ENCODE measurements at places on chromosomes 12 and 14.

DNA sequence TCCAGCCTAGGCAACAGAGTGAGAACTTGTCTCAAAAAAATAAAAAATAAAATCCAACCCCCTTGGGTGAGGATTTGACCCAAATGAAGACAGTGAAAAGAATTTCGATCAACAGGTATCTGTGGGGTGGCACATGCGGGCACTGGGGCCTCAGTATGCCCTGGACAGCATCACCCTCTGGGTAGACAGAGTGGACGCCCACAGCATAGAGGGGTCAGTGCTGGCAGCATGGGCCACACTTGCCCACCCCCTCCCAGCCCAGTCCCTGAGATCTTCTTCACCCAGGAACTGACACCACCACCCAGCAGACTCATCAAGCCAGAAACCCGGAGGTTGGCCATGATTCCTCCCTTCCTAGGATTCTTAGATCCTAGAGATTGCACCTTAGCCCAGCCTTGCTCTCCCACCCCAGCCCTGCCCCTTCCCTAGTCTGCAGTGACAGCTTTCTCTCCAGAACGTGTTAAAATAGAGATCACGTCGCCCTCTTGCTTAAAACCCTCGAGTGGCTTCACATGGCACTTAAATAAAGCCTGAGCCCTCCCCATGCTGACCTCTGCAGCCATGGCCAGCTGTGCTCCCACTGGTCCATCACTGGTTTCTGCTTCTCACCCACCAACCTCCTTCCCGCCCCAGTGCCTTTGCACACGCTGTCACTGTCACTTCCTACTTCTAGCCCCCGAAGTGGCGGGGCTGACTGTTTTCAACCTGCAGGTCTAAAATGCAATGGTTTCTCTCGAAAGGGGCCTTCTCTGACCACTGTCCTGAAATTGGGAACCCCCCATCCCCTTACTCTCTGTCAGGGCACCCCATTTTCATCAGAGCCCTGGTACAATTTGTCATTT lies 26.2 kb upstream of the DYNC1H1 start:
- H3K4me3 ChIP-seq: no peak overlapping the region
- no peaks in the 10 kb centered on the region for H3K27me3 ChIP-seq
- no peaks in the 10 kb centered on the region for H3K36me3 ChIP-seq
- DNase-seq: no peak
- H3K27ac ChIP-seq: no peak overlapping the region

DNA sequence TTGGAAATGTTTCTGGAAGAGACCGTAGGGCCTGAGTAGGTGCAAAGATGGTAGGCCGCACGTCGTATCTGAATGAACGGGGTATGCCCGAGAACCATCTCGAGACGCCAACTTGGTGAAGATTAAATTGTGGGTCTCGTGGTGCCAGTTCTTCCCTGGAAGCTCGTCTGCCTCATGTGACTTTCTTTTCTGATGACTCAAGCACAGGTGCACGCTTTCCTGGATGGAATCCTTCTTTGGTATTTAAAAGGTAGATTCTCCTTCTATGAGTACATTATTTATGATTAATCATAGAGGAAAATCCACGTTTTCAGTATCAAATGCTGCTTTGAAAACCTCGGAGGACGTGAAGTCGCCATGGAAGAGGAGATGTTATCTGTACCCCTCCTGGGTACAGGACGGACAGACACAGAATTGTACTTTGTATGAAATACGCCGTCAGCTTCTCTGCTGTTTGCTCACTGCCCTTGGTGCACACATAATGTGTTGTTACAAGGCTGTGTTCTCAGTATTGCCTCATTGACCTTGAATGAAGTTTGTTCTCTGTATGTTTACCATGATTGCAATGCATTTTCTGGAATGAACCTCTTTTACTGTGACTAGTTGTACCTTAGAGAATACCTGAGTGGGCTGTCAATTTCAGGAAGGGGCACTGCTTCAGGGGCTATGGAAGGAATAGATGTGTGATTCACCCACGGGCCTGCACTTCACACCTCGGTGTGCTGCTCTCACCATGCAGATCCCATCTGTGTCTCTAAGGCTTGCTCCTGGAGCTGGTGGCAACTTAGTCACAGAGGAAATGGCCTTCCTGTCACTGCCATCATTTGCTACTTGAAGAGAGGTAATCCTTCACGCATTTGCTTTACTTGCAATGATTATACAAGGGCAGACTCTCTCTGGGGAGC lies 137.3 kb upstream of the RTL1 start:
- no peaks in the 10 kb centered on the region for H3K27me3 ChIP-seq
- no peak overlapping the region for H3K27ac ChIP-seq
- no peak overlapping the region for H3K4me3 ChIP-seq
- DNase-seq: peak; percentile 46
- no peaks in the 10 kb centered on the region for H3K4me1 ChIP-seq
- no peaks in the 10 kb centered on the region for H3K36me3 ChIP-seq

DNA sequence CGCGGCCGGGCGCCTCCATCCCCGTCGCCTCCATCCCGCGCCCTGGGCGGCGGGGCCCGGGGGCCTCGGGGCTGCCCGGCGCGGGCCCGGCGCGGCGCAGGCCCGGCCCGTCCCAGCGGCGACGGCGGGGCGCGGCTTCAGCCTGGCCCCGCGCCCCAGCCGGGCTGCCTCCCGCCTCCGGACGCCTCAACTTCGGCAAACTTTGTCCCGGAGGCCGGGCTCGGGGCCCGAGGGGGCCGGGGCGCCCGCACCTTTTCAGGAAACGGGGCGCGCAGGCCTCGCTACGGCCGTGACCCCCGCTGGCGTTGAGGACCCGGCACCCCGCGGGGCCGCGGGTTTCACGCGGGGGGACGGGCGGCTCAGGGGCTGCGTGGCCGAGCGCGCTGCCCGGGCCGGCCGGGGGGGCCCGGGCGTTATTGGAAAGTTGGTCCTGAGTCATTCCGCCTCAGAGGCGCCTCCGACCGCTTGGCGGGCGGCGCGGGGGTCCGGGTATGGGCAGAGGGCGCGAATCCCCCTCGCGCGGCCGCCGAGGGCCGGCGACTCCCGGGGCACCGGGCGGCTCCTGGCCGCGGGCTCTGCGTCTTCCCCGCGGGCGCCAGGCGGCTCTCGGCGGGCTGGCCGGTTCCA lies 575 bp downstream of the TRAF3 start:
- DNase-seq: no peak
- H3K4me1 ChIP-seq: peaks cover 29% of the 10 kb centered on the region
- no peaks in the 10 kb centered on the region for H3K36me3 ChIP-seq
- peak overlapping the region; percentile 22 for H3K27ac ChIP-seq
- H3K4me3 ChIP-seq: peak overlapping the region; percentile 81

- H3K27me3 ChIP-seq: no peaks in the 10 kb centered on the region
- no peaks in the 10 kb centered on the region for H3K4me1 ChIP-seq
- no peak overlapping the region for H3K4me3 ChIP-seq
- no peaks in the 10 kb centered on the region for H3K36me3 ChIP-seq
- DNase-seq: no peak
Measured at GRCh38 chr12:24057920-24058476, 108.5 kb upstream of the SOX5 start.

- H3K4me3 ChIP-seq: no peak overlapping the region
- no peaks in the 10 kb centered on the region for H3K36me3 ChIP-seq
- H3K4me1 ChIP-seq: peaks cover 6% of the 10 kb centered on the region
- DNase-seq: no peak
- no peak overlapping the region for H3K27ac ChIP-seq
Measured at GRCh38 chr12:57465030-57465746, 5.6 kb downstream of the GLI1 start.

DNA sequence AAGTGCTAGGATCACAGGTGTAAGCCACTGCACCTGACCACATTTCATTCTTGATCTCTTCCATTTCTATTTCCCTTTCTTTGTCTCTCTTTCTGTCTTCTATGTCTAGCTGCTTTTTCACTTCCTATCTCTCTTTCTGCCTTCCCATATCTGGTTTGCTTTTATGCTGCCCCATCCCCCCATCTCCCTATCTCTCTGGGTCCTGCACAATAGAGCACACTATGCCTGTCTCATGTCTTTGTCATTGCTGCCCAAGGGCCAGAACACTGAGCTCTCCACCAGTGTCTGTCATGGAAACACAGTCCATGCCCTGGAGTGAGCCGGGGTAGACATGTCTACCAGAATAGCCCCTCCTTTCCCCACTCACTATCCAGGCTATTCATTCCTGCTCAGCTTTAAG lies 12.3 kb upstream of the RARG start:
- no peak overlapping the region for H3K27ac ChIP-seq
- no peak for DNase-seq
- no peak overlapping the region for H3K4me3 ChIP-seq
- no peaks in the 10 kb centered on the region for H3K27me3 ChIP-seq

DNA sequence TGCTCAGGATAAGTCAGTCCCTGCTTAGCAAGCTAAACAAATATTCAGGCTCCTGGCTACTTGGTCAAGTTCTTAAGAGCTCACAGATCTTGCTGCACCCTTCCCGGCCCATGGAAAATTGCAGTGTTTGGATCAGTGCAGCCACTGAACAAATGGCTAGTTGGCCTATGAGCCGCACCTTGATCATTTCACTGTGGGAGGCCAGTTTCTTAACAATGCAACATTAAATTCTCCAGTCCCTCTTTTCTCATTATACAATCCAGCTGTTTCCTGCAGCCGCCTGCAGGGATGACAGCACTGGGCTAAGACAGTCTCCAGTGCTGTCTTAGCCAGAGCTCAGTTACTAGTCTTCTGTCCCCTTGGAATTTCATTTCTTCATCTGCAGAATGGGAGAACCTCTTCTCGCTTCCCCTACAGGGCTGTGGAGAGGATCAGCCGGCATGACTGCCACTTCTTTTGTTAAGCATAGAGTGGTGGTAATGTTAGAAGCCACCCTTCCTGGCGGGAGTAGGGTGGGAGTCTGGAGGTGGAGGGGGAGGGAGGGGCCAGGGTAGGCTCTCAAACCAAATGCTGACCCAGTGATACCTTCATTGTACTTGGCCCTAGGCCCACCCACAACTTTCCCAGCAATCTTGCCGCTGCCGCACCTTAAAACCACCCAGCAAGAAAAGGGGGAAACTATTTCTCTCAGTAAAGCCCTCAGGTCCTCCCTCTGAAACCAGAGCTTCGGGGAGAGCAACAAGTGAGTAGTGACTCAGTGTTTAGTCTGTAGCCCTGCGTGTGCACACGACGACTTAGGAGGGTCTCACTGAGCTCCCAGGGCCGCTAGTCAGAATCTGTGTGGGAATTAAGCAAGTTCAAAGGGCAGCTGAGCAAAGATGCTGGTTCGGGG lies 145.7 kb downstream of the NUAK1 start:
- peaks cover 28% of the 10 kb centered on the region for H3K27me3 ChIP-seq
- no peaks in the 10 kb centered on the region for H3K4me1 ChIP-seq
- no peak overlapping the region for H3K4me3 ChIP-seq
- no peaks in the 10 kb centered on the region for H3K36me3 ChIP-seq
- DNase-seq: no peak
- no peak overlapping the region for H3K27ac ChIP-seq

- peak overlapping the region; percentile 69 for H3K4me3 ChIP-seq
- DNase-seq: peak; percentile 97
- peak overlapping the region; percentile 99 for H3K27ac ChIP-seq
- H3K27me3 ChIP-seq: no peaks in the 10 kb centered on the region
- no peaks in the 10 kb centered on the region for H3K36me3 ChIP-seq
Measured at GRCh38 chr12:38056701-38057689, 259.6 kb upstream of the ALG10B start.

DNA sequence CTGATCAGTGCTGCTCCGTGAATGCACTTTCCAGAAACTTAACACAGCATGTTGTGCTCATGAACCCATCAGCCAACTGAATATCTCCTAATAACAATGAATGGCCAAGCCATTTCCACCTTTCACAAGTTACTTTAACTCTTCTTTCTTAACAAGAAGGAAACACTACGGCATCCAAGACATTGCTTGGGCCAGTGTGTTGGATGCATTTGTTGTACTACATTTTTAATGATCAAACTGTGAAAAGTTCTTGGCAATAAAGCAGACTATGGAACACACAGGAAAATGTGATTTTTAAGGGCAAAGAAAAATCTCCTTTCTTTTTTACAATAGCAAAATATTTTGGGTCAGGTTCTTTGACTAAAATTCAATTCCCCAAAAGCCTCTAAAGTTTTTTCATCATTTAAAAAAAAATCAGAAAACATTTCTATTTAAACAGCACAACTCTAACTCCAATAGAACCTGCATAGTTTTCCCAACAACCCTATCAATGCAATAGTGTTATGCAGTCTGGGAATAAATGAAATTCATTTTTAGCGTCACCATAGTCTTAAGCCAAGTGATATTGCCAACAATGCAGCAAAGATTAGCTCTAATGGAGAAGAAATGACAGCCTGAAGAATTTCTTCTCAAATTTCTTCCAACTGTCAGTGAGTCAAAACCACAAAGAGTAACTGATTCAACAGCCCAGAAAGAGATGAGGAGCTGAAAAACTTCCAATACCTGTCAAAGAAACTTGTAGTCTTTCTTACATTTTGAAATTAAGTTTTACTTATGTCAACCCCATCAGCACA lies 50.7 kb upstream of the PTPRR start:
- H3K27me3 ChIP-seq: no peaks in the 10 kb centered on the region
- peaks cover 18% of the 10 kb centered on the region for H3K4me1 ChIP-seq
- no peak overlapping the region for H3K27ac ChIP-seq
- peak overlapping the region; percentile 32 for H3K4me3 ChIP-seq
- DNase-seq: peak; percentile 72

DNA sequence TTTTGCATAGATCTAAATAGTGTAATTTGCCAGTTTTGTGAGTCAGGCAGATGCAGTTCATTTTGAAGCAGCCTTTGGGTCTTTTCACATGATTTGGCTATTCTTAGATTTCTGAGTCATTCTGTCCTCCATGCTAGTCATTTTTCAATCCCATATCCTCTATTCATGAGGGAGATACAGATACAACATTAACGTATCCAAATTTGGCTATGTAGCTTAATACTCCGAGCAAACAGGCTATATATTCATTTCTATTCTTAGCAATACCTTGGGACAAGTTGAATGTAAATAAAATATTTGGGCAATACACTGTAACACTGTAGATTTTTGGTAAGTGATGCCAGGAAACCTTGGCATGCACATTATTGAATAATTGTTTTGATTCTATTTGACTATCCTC lies 270.7 kb upstream of the PDE3A start:
- H3K36me3 ChIP-seq: no peaks in the 10 kb centered on the region
- H3K4me3 ChIP-seq: no peak overlapping the region
- peaks cover 10% of the 10 kb centered on the region for H3K27me3 ChIP-seq
- no peak overlapping the region for H3K27ac ChIP-seq
- H3K4me1 ChIP-seq: no peaks in the 10 kb centered on the region
- no peak for DNase-seq

DNA sequence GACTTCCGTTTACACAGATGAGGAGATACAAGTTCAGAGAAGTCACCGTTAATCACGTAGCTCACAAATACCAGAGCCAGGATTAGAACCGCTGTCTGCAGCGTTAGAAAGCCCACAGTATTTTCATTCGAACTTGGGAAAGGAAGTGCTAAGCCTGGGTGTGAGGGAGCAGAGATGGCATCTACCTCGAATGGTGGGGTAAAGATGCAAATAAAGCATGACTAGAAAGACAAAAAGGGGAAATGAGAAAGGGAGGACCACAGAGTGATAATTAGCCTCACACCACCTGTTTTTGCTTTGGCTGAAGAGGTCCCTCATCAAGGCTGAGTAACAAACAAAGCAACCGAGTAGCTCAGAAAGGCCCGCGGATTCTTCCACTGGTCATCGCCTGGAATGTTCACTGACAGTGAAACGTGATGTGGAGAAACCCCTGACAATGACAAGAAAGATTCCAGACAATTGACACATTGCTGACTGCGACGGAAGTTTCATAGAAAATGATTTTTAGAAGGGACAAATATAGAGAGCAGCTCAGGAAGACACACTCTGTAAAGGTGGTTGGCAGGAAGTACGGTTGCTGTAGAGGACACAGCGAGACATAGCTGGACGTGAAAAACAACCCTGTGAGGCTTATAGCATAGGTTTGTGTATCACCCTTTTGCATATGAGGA lies 31.5 kb upstream of the BHLHE41 start:
- H3K27me3 ChIP-seq: no peaks in the 10 kb centered on the region
- no peak overlapping the region for H3K4me3 ChIP-seq
- no peak overlapping the region for H3K27ac ChIP-seq
- DNase-seq: no peak

Data from PC-3 (cell line).